ENCODE measurements at places on chromosomes 12 and 14. TPM values are rescaled to one million over a fixed set of nuclear protein-coding genes. Genes with fewer than 3 reads are reported as not detected.

Gene KCNH3
- total RNA-seq = 2.3 TPM

Gene ESR2
- total RNA-seq = 0.05 TPM

Gene CLEC7A
- not detected for total RNA-seq

Gene KITLG
- total RNA-seq = 16.6 TPM

Gene FAM90A1
- 0.12 TPM for total RNA-seq
